ENCODE measurements at places on chromosomes 2 and 18.
A peak's percentile ranks its signal among the peaks of the same experiment; 100 is the strongest.

DNA sequence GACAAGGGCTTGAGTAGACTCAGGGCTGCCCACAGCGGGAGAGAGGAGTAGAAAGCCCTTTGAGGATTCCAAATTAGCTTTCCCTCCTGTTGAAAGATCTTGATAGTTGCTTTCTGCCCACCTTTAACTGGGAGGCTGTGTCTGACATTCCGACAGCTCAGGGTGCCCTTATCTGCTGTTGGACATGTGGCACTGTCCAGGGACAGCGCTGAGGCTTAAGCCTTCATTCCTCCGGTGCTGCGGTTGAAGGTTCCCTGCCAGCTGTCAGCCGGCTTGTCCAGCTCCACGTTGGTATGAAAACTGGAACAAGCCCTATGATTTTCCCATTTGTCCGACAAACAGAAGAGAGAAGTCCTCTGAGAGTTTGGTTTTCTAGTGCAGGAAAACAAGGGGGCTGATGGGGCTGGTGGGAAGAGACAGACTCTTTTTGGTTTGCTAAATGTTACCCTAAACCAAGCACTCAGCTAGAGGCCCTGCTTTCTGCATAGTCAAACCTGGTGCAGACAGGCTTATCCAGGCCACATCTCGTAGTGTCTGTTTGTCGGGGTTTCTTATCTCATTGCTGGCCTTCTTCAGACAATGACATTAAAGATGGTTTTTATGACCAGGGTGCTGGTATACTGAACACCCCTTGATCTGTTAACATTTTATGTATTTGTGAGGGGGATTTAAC is 24.5 kb downstream of the GREB1 start:
- H3K4me3 ChIP-seq, result no peak overlapping the region
- no peak for DNase-seq
- no peaks in the 10 kb centered on the region for H3K27me3 ChIP-seq
- no peak overlapping the region for H3K27ac ChIP-seq

DNA sequence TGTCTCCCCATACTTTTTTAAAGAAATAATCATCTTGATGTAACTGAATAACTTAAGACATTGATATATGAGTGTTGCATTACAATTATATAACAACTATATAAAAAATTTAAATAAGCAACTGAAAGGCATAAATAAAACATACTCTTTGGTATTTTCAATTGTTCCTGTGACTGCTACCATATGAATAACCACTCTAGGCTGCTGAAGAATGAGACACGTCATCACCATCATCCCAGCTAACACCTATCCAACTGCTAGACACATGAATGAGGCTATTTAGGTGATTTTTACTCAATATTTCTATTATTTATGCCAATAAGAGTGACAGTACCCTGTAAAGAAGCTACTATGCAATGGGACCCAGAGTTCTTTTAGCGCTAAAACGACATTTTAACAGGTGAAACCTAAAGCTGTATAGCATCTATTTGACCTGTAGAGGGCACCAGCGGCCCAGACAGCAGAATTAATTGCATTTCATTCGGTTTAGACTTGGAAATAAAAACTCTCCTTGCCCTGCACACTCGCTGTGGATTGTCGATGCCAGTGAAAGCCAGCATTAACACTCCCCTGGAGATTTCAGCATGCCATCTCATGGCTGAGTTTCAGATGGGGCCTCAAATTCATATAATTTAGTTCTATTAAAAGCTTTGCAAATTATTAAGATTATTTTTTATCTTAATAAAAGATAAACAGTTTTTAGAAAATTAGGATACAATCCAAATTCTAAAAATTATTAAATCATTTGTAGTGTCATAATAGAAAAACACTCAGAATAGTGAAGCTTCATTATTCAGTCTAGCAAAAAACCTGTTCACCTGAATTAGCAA is 89.4 kb upstream of the MAP2 start:
- no peaks in the 10 kb centered on the region for H3K36me3 ChIP-seq
- H3K4me1 ChIP-seq, result no peaks in the 10 kb centered on the region
- peak; percentile 84 for DNase-seq
- no peaks in the 10 kb centered on the region for H3K27me3 ChIP-seq
- no peak overlapping the region for H3K27ac ChIP-seq

DNA sequence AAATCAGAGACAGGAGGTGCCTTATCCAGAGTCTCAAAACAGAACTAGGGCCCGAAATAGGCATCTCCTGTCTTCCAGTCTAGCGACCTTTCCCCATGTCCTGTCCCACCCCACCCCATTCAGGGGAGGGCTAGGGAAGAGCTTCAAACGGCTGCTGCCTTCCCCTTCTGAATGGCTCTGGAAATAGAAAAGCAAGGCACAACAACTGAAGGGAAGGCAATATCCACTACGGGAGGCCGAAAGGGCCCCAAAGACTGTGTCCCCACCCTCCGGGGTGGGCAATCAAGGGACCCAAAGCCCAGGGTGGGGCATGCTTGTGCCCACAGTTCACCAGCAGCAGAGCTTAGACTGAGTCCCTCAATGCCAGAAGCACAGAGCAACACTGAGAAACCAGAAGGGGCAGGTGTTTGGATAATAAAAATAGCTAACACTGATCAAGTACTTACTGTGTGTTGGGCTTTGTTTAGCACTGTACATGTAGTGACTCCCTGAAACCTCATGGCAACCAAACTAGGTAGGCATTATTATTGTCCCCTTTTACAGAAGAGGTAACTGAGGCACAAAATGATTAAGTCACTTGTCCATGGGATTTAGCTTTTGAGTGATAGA is 38.5 kb downstream of the CYRIA start:
- no peaks in the 10 kb centered on the region for H3K36me3 ChIP-seq
- peaks cover 16% of the 10 kb centered on the region for H3K4me1 ChIP-seq
- no peak overlapping the region for H3K4me3 ChIP-seq
- H3K27ac ChIP-seq, result no peak overlapping the region
- no peak for DNase-seq
- H3K27me3 ChIP-seq, result no peaks in the 10 kb centered on the region

- no peaks in the 10 kb centered on the region for H3K36me3 ChIP-seq
- H3K27ac ChIP-seq, result no peak overlapping the region
- H3K27me3 ChIP-seq, result no peaks in the 10 kb centered on the region
- H3K4me1 ChIP-seq, result no peaks in the 10 kb centered on the region
- no peak overlapping the region for H3K4me3 ChIP-seq
Observed at GRCh38 chr2:105470979-105471378, 72.1 kb upstream of the FHL2 start.

DNA sequence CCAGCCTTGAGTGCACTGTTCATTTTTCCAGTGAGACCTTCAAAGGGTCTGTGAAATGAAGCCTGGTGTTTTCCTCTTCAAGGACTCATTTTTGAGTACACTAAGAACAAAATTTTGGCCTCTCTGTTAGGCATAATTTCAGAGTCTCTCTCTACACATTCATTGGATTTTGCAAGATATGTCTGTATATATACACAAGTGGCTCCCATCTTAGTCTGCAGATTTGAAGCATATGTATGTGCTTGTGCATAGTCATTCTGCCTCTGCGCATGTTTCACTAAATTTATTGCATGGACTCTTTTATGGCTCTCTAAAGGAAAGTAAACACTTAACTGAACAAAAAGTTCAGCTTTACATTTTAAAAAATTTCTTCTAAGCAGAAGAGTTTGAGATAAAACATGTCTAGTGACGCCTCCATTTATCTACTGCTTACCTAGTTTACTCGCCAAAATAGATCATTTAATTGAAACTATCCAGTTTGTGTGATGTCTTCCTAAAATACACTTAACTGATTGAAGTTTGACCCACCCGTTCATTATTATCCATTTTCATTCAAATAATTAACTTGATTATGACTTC is 145.9 kb downstream of the FMNL2 start:
- H3K27ac ChIP-seq, result no peak overlapping the region
- no peaks in the 10 kb centered on the region for H3K4me1 ChIP-seq
- no peak for DNase-seq
- no peaks in the 10 kb centered on the region for H3K27me3 ChIP-seq

DNA sequence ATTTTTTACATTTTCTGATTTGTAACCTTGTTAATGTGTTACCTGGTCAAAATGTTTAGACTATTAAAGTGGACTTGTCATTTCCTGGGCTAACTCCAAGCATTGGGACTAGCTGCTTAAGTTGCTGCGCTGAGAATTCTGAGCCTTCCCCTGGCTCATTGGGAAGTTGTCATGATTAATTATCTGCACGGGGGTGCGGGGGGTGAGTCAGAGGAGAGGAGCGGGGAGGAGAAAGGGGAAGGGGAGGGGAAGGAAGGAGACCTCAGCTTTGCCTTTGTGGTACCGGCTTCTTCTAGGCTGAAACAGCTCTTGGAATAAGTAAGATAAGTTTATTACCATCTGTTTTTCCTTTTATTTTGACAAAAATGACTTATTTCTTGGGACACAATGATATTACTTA is 52.9 kb upstream of the APCDD1 start:
- no peaks in the 10 kb centered on the region for H3K27me3 ChIP-seq
- no peaks in the 10 kb centered on the region for H3K4me1 ChIP-seq
- DNase-seq, result no peak

DNA sequence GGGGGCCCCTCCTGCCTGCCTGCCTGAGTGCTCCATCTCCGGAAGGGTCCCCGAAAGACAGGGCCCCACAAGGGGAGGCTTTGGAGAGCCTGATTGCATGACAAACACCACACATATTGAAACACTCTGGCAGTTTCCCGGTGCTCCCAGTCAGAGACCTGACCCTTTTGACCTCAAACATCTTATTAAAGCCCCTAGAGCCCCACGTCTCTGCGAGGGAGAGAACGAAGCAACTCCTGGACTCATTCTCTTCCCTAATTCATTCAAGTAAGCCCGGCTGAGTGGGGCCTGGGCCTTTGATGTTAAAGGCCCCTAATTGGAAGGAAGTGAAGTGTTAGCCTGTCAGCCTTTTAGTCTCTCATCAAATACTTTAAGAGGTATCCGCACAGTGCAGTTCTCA is 335.6 kb downstream of the CYRIA start:
- H3K4me3 ChIP-seq, result no peak overlapping the region
- no peaks in the 10 kb centered on the region for H3K27me3 ChIP-seq
- DNase-seq, result no peak
- peaks cover 6% of the 10 kb centered on the region for H3K4me1 ChIP-seq
- H3K36me3 ChIP-seq, result no peaks in the 10 kb centered on the region
- no peak overlapping the region for H3K27ac ChIP-seq

- no peaks in the 10 kb centered on the region for H3K36me3 ChIP-seq
- H3K27ac ChIP-seq, result no peak overlapping the region
- no peak for DNase-seq
- H3K4me1 ChIP-seq, result no peaks in the 10 kb centered on the region
Observed at GRCh38 chr2:58834404-58834803, 593.3 kb upstream of the FANCL start.

GRCh38 chr18:59220164-59220783 is 316 bp downstream of the GRP start:
- no peak for DNase-seq
- no peaks in the 10 kb centered on the region for H3K27me3 ChIP-seq
- no peaks in the 10 kb centered on the region for H3K36me3 ChIP-seq
- H3K4me1 ChIP-seq, result peaks cover 5% of the 10 kb centered on the region

GRCh38 chr2:231613331-231613662 is 20.6 kb downstream of the TEX44 start:
- DNase-seq, result no peak
- H3K4me3 ChIP-seq, result peak overlapping the region; percentile 63
- no peaks in the 10 kb centered on the region for H3K36me3 ChIP-seq
- peak overlapping the region; percentile 96 for H3K27ac ChIP-seq
- peaks cover 45% of the 10 kb centered on the region for H3K4me1 ChIP-seq

- no peaks in the 10 kb centered on the region for H3K27me3 ChIP-seq
- no peak overlapping the region for H3K27ac ChIP-seq
- no peaks in the 10 kb centered on the region for H3K36me3 ChIP-seq
Observed at GRCh38 chr2:202122980-202123720, 50.1 kb downstream of the KIAA2012 start.

- no peaks in the 10 kb centered on the region for H3K4me1 ChIP-seq
- H3K4me3 ChIP-seq, result no peak overlapping the region
- no peaks in the 10 kb centered on the region for H3K27me3 ChIP-seq
Observed at GRCh38 chr18:911025-911424, 6.4 kb downstream of the ADCYAP1 start.

DNA sequence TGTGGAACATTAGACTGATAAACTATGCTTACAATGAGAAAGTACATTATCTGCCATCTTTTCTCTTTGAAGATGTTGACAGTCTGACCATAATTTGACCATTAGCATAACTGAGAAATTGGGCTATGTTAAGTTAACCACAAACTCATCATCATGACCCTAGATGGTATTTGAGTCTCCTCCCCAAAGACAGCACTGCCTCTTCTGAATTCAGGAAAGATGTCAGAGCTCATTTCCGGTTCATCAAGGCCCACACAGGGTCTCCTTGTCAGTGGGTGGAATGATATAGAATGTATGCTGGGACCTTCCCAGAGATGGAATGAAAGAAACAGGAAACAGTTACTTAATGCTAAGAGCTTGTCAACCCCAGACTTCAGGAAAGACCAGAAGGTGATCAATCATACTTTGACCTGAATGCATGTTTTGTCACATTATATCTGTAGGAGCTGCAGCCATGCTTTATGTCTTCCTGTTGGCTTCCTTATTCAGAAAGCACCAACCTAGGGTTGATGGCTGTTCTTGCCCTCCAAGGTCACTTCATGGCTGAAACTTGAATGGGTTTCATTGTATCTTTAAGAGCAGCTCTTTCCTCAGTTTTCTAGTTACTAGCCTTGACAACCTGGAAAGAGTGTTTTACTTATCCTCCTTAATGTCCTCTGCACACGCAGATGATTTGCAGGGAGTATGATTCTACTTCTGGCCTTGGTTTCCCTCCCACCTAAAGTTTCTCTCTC is 99.1 kb upstream of the NEUROD1 start:
- no peaks in the 10 kb centered on the region for H3K36me3 ChIP-seq
- no peak for DNase-seq
- no peak overlapping the region for H3K4me3 ChIP-seq
- H3K27me3 ChIP-seq, result no peaks in the 10 kb centered on the region

DNA sequence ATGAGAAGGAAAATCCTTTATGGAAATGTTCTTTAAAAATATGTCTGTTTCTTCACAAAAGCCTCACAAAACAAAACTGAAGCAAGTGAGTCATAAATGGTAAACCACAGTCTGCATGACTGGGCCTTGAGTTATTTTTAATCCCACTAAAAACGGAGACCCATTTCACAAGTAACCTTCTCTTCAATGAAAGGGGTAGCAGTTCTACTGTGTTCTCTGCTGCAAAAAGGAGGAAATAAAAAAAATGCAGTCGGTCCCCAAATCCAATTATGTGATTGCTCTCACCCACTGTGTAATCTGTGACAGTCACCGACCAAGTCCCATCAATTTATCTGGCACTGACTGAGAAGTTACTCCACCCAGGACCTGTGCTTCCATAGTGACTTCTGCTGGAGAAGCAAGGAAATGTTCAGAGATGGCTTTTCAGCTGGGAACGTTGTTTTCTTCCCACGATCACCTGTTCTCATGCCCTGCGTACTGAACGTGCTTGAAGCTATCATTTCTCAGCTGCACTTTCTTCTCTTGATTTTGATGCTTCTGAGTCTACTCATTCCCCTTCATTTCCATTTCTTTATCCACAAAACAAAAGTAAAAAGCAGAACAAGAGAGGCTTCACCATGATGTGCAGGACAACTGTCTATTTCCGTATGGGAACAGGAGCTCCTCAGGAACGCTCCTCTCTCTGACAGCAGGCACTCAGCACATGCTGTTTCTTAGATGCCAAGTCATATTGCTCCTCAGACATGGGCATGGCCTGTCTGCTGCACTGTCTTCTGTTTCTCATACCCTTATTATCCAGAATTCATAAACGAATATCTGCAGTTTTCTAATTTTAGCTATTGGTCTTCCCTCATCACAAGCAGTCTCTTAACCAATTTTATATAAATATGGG is 80.0 kb upstream of the TMEM200C start:
- peaks cover 100% of the 10 kb centered on the region for H3K4me1 ChIP-seq
- no peaks in the 10 kb centered on the region for H3K27me3 ChIP-seq
- H3K4me3 ChIP-seq, result peak overlapping the region; percentile 6
- peak; percentile 88 for DNase-seq

All from Karpas-422 (cell line).